Fibroblast of skin of scalp (primary cell): ENCODE measurements at places on chromosomes 12 and 14.

GRCh38 chr12:59173695-59174094, 253.4 kb upstream of the LRIG3 start:
- DNase-seq = no peak

- no peak for DNase-seq
Measured at GRCh38 chr12:304805-305204, 42.2 kb upstream of the SLC6A13 start.

GRCh38 chr12:45801625-45802024, 72.1 kb downstream of the ARID2 start:
- DNase-seq = no peak

GRCh38 chr14:51605575-51605974, 46.1 kb upstream of the FRMD6 start:
- DNase-seq = peak; percentile 44

DNA sequence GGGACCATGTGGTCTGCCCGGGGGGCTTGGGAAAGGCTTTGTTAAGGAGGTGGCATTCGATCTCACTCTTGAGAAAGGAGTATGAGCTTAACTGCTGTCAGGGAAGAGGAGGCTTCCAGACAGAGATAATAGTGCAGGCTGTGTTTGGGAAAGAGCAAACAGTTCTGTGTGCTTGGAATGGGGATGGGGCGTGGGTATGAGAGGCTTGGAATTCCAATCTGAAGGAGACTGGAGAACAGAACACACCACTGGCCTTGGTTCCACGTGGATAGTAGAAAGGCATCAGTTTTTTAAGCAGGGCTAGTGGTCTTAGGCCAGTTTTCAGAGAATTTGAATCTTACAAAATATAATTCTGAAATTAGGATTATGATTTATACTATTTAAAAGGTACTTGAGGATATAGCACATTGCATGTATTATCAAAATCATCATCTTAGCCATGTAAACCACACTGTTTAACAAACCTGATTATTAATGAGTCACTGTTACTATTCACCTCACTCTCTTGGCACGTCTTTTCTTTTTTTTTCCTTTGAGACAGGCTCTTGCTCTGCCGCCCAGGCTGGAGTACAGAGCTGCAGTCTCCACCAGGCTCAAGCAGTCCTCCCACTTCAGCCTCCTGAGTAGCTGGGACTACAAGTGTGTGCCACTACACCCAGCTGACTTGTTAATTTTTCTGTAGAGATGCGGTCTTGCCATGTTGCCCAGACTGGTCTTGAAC, 38.5 kb upstream of the KCNK13 start:
- no peak for DNase-seq

DNA sequence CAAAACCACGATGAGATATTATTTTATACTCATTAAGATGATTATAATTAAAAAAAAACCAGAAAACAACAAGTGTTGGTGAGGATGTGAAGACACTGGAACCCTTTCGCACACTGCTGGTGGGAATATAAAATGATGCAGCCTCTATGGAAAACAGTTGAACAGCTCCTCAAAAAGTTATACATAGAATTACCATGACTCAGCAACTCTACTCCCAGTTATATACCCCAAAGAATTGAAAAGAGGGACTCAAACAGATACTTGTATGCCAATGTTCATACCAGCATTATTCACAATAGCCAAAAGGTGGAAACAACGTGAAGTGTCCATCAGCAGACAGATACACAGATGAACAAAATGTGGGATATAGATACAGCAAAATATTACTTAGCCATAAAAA, 53.1 kb downstream of the TAOK3 start:
- DNase-seq = peak; percentile 12

DNA sequence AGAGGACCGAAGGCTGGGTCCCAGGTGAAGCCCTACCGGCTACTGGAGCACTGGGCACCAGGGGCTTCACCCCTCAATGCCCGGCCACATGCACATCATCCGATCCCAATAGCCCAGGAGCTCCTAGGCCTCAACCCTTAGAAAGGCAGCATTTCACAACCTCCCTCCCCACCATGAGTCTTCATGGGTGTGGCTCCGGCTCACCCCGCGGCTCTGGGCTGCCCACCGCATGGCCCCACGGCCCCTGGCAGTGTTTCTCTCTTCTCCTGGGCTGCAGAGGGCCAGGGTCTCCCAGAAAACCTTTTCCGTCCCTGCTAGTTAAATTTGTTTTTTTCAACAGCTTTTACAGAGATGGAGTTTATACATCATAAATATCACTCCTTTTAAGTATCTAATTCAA, 28.6 kb upstream of the DLK1 start:
- DNase-seq = no peak
